ENCODE measurements at places on chromosomes 16 and 17. TPM values are rescaled to one million over a fixed set of nuclear protein-coding genes. Genes with fewer than 3 reads are reported as not detected.

- H3K27ac ChIP-seq, result no peak overlapping the region
- no peaks in the 10 kb centered on the region for H3K4me1 ChIP-seq
- no peak overlapping the region for H3K4me3 ChIP-seq
- DNase-seq, result no peak
These were observed 414.1 kb upstream of the GOT2 start for GRCh38 chr16:59148056-59148768.

The HYDIN gene
- 1.9 TPM for total RNA-seq

The BICDL2 gene
- total RNA-seq, result not detected

DNA sequence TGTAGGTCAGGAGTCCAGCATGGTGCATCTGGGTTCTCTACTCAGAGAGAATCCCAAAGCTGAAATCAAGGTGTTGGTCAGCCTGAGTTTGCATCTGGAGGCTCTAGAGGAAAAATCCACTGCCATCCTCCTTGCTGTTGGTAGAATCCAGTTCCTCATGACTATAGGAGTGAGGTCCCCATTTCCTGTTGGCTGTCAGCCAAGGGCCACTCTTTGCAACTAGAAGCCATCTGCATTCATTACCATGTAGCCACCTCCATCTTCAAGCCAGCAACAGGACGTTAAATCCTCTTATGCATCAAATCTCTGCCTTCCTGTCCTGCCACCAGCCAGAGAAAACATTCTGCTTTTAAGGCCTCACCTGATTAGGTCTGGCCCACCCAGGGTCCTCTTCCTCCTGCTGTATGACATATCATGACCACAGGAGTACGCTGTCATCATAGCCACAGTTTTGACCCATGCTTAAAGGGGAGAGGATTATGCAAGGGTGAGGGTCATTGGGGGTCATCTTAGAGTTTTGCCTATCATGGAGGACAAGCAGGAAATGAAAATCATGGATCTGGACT is 40.5 kb downstream of the DNAH9 start:
- no peaks in the 10 kb centered on the region for H3K4me1 ChIP-seq
- DNase-seq, result no peak
- H3K4me3 ChIP-seq, result no peak overlapping the region
- H3K27me3 ChIP-seq, result peaks cover 17% of the 10 kb centered on the region
- no peak overlapping the region for H3K27ac ChIP-seq

- DNase-seq, result no peak
- no peaks in the 10 kb centered on the region for H3K36me3 ChIP-seq
- no peak overlapping the region for H3K4me3 ChIP-seq
- H3K4me1 ChIP-seq, result peaks cover 3% of the 10 kb centered on the region
- H3K27me3 ChIP-seq, result no peaks in the 10 kb centered on the region
- no peak overlapping the region for H3K27ac ChIP-seq
These were observed 86.2 kb downstream of the OR1D5 start for GRCh38 chr17:2977157-2977556.

The CCDC200 gene
- not detected for total RNA-seq

- DNase-seq, result no peak
- H3K36me3 ChIP-seq, result no peaks in the 10 kb centered on the region
- H3K27ac ChIP-seq, result no peak overlapping the region
- H3K27me3 ChIP-seq, result peaks cover 22% of the 10 kb centered on the region
- no peaks in the 10 kb centered on the region for H3K4me1 ChIP-seq
These were observed 970 bp downstream of the PRSS36 start for GRCh38 chr16:31148896-31149295.

GRCh38 chr16:19315889-19316433 is 30.4 kb downstream of the CLEC19A start:
- H3K36me3 ChIP-seq, result no peaks in the 10 kb centered on the region
- H3K27ac ChIP-seq, result no peak overlapping the region
- no peak for DNase-seq
- no peaks in the 10 kb centered on the region for H3K27me3 ChIP-seq
- no peak overlapping the region for H3K4me3 ChIP-seq
- H3K4me1 ChIP-seq, result no peaks in the 10 kb centered on the region

GRCh38 chr16:53024045-53024444 is 28.7 kb downstream of the CHD9NB start:
- no peak for DNase-seq
- H3K27ac ChIP-seq, result no peak overlapping the region
- no peak overlapping the region for H3K4me3 ChIP-seq
- no peaks in the 10 kb centered on the region for H3K4me1 ChIP-seq

DNA sequence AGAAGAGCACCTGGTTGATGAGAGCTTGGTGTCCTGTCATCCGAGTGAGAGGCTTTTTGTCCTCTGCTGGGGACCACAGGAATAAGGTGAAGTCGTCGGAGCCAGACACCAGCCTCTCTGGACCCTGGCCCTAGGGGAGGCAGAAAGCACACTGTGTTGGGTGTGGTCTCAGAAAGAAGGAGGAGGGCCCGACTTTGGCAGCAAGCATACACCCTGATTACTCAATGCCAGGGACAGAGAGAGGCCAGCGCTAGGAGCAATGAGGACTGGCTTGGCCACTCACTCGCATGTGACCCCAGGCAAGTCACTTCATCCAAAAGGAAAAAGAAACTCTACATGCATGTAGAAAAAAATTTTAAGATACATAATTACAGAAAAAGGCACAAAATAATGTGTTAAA is 6.8 kb downstream of the NLE1 start:
- H3K4me3 ChIP-seq, result no peak overlapping the region
- H3K27ac ChIP-seq, result no peak overlapping the region
- DNase-seq, result no peak
- H3K27me3 ChIP-seq, result no peaks in the 10 kb centered on the region
- no peaks in the 10 kb centered on the region for H3K36me3 ChIP-seq

DNA sequence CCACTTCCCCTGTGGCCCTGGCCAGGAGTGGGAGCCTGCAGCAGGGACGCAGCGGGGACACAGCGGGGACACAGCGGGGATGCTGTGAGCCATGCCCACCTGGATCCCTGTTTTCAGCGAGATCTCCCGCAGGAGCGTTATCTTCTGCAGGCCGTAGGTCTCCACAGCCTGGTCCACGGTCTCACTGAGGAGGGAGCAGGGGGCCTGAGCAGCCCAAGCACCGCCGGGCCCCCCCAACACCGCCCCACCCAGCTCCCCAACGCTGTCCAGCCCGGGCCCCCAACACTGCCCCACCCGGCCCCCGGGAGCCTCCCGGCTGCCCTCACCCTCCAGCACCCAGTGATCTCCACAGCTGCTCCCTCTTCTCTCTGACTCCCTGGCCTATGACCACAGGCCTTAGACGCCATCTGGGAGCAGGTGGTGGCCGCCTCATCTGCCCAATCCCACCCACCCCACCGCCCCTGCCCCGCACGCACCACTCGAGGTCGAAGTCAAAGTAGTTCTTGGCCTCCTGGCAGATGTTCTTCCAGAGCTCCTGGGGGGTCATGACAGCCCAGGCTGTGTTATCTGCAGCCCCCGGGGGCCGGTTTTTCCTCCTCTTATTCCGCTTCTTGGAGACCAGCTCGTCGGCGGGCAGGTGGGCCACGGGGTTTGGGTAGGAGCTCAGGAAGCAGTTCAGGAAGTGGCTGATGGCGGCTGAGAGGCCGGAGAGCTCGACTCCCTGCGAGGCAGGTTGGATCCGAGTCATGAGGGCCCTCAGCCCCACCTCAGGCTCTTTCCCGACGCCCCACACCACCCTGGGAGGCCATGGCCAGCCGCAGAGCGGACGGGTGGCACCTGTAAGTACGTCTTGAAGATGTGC is 17.0 kb downstream of the CLUH start:
- DNase-seq, result no peak
- peaks cover 44% of the 10 kb centered on the region for H3K36me3 ChIP-seq
- H3K27ac ChIP-seq, result no peak overlapping the region
- H3K27me3 ChIP-seq, result no peaks in the 10 kb centered on the region

DNA sequence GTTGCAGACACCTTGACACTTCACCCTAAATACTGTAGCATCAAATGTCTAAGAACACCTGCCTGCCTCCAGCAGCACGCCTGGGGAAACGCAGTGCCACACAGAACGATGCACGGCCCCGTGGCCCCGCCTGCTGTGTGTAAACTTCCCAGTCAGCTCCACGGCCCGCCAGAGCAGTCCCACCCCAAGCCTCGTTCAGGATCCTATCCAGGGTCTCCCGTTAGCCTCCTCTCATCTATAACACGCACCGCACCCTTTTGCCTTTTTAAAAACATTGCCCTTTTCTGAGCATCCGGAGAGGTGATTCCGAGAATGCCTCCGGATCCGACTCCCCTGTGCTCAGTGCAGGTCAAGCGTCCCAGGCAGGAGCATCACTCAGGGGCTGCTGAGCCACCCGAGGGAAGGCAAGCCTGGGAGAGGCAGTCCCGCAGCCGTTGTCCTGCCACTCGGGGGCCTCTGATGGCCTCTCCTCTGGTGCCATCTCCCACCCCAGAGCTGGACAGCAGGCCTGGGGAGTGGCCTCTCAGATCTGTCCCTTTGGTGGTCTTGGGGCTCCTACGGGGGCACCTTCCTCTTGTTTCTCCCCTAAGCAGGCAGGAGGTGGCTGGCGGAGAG is 37.9 kb upstream of the SLC38A10 start:
- no peak for DNase-seq
- H3K4me1 ChIP-seq, result peaks cover 54% of the 10 kb centered on the region
- H3K27me3 ChIP-seq, result no peaks in the 10 kb centered on the region
- H3K27ac ChIP-seq, result no peak overlapping the region

The CCDC43 gene
- 27.3 TPM for total RNA-seq

DNA sequence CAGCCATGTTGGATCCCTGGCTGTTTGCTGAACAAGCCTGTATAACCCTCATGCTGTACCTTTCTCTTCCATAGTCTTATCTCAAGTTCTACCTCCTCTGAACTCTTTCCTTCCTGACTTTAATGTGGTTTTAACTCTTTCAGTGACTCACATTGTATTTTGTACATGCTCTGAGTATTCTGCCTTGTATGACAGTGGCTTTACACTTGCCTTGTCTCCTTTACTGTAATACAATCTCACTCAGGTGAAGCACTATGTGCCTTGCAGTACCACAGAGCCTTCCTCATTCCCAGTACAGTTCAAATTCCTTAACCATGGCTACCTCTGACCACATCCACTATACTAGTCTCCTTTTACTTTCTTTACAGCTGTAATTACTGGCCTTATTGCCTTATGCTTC is 14.1 kb downstream of the PSMD11 start:
- no peak overlapping the region for H3K4me3 ChIP-seq
- no peaks in the 10 kb centered on the region for H3K27me3 ChIP-seq
- DNase-seq, result no peak

DNA sequence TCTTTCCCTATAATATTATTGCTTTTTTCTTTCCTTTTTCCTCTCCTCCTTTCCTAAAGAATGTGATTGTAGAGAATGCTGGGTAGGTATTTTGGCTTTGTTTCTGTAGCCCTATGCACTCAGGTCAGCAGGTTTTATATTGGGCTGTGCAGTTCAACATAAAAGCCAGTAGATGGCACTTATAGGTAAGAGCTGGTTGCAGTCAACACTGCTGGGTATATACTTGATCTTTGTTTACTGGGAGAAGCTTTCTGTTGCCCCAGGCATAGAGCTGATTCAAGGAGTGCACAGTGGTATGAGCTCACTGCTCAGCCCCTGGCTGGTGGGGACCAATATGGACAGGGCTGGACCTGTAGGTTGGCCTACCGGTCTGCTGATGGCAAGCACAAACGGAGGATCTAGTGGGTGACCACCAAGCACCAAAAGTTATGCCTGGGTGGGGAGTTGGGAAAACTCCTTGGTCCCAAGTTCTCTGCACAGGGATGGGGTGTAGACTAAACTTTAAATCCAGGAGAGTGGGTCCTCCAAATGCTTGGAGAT is 378.9 kb downstream of the PMP22 start:
- H3K27ac ChIP-seq, result no peak overlapping the region
- H3K36me3 ChIP-seq, result no peaks in the 10 kb centered on the region
- no peak overlapping the region for H3K4me3 ChIP-seq

DNA sequence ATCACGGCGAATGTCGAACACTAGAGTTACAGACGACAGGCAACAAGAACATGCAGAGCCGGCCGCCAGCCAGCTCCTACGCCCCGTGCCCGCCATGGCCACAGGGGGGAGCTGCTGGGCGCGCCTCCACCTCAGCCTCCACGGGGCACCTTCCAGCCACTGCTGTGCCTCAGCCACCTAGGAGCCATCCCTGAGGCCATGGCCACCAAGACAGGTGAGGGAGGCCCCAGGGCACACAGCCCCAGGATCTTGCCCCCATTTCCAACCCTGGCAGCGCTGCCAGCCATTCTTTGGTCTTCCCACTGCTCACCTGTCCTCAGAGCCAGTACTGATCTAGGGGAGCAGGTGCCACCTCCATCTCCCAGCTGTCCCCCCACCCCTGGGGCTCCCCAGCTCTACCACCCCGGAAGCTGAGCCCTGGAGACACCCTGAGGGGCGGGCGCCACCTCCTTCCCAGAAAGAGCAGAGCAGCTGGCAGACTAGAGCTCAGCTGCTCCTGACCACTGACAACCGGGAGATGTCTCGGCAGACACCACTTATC is 11.8 kb downstream of the GNPTG start:
- H3K36me3 ChIP-seq, result no peaks in the 10 kb centered on the region
- DNase-seq, result peak; percentile 58
- no peaks in the 10 kb centered on the region for H3K27me3 ChIP-seq
- no peak overlapping the region for H3K4me3 ChIP-seq
- H3K27ac ChIP-seq, result no peak overlapping the region
- H3K4me1 ChIP-seq, result no peaks in the 10 kb centered on the region

The ABCC12 gene
- total RNA-seq, result not detected

DNA sequence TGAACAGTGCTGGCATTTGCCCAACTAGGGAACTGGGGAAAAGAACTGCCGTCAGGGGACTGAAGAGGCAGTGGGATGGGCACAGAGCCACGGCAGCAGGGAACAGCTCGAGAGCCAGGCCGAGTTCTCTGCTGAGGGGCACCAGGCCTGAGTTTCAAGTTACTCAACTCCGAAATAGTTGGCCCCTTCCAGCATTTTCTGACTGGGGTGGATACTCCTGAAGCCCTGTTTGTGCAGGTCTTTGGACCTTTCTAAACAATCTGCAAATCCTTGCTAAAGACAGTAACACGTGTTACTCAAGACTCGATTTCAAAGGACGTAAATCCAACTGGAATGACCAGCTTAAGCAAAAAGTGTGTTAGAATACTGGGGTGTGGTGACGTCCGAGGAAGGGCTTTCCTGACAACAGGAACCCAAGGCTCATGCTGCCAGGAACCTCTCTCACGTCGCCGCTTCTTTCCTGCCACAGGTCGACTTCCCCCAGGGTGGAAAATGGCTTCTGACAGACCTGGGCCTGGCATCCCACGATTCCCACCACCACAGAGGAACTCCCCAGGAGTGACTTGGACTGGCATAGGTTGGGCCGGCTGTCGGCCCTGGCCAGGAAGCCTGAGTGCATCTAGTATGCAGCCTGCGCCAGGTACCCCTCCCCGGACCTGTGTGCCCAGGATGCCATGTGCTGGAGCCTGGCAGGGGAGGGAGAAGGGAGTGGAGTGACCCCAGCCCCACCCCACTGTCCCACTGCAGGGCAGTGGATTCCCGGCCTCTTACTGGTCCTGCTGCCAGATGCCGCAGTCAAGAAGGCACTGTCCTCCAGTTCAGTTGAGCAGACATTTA is 71.9 kb downstream of the N4BP1 start:
- no peaks in the 10 kb centered on the region for H3K27me3 ChIP-seq
- no peak overlapping the region for H3K4me3 ChIP-seq
- H3K27ac ChIP-seq, result peak overlapping the region; percentile 85
- H3K36me3 ChIP-seq, result no peaks in the 10 kb centered on the region
- DNase-seq, result peak; percentile 70
- peaks cover 52% of the 10 kb centered on the region for H3K4me1 ChIP-seq

GRCh38 chr16:72858665-72859493 is 189.0 kb downstream of the ZFHX3 start:
- H3K4me3 ChIP-seq, result no peak overlapping the region
- H3K27me3 ChIP-seq, result no peaks in the 10 kb centered on the region
- peak overlapping the region; percentile 62 for H3K27ac ChIP-seq
- H3K36me3 ChIP-seq, result no peaks in the 10 kb centered on the region
- H3K4me1 ChIP-seq, result peaks cover 4% of the 10 kb centered on the region

The CLEC18C gene
- total RNA-seq, result 0.23 TPM

The CDRT15L2 gene
- not detected for total RNA-seq

The TUBG2 gene
- 10.6 TPM for total RNA-seq

Data from heart right ventricle (tissue), 16 donors.